ENCODE measurements at places on chromosomes 7 and 10.

- no peak for DNase-seq
Observed at GRCh38 chr7:26022982-26023381, 129.0 kb upstream of the NFE2L3 start.

DNA sequence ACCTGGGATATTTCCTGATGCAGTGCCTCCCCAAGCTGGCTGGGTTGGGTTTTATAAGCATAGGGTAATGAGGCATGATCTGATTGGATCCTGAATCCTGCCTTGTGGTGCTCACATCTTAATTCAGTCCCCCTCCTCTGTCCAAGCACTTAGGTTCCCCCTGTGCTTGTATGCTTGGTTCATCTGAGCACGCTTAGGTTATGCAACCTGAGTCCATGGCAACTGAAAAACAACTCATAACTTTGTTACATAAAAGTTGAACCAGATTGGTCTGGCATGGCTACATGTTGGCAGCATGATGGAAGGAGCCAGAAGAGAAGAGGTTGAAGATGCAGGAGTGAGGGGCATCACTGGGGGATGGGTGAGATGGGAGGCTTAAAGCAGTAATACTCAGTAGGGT, 57.3 kb upstream of the OSBPL3 start:
- DNase-seq, result no peak

GRCh38 chr7:157688533-157689268, 351.9 kb downstream of the DNAJB6 start:
- DNase-seq, result no peak

DNA sequence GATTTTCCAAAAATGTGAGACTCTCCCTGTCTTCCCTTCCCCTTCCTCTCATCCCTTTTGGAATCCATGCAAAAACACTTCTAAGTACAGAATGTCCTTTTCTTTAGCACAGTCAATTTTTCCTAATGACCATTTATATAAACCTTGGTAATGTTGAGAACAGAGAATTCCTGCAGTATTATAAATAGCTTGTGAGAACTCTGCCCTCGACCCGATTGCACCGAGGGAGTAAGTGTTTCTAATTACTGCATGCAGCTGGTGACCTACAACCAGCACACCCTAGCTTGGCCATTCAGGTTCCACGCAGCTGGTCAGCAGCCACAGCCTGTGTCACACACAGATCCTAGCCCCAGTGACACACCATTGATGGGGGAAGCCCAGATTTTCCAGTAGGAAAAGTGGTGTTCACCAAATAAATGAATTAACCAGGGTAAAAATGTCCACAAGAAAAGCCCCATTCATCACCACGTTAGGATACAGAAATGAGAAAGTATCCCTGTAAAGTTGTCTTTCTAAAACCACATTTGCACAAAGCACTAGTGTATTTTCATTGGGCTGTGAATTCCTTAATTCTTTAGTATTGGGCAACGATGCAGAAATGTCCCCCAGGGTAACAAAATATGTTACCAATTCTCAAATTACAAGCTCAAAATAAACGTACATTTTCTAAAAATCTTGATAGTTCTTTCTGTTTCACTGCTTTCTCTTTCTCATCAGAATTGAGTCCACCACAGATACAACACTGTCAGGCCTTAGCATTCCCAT, 499.0 kb upstream of the KLF6 start:
- DNase-seq, result no peak

- DNase-seq, result no peak
Observed at GRCh38 chr7:128322040-128322643, 21.6 kb downstream of the RBM28 start.

- DNase-seq, result no peak
Observed at GRCh38 chr10:83983578-83984255, 155.6 kb upstream of the GHITM start.

DNA sequence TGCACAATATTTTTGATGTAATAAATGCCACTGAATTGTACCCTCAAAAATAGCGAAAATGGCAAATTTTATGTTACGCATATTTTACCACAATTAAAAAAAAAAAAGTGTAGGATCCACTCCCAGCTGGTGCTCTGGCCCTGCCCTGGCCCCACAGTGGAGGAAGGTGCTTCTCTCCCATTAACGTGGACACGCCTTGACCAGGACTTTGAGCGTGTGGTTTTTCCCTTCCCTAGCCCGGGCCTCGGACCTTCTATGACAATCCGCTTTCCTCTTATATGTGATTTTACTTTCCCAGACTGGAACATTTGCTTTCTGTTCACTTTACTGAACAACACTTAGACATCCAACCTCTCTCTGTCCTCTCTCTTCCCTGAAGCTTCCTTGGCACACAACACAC, 29.7 kb upstream of the OCM start:
- no peak for DNase-seq

DNA sequence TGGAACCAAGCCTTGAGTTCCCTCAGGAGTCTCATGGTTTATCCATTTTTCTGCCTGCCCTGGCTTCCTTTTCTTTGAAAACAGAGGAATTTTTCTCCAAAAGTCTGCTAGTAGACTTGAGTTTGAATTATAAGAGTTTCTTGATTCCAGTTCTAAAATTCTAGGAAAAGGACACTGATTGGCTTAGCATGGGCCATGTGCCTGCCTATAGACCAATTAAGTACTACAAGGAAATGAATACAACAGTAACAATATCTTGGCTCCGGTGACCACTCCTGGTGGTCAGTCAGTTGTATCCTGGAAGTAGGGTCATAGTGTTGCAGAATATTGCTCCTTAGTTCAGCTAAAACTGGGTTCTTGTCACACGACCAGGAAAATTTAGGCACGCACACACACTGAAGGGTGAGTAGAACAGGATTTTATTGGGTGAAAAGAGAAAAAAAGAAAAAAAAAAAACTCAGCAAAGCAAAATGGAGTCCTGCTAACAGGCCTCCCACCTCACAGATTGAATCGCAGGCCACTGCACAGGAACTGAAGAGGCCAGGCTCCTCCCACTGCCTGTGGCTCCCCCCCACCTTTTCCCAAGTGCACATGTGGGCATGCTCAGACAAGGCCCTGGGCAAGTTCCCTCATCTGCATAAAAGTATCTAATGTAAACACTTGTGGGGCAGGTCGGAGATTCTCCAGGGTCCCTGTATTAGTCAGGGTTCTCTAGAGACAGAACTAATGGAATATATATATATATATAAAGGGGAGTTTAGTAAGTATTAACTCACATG, 155.1 kb downstream of the LYZL1 start:
- DNase-seq, result no peak

GRCh38 chr10:63250032-63250431, 116.9 kb downstream of the NRBF2 start:
- no peak for DNase-seq

DNA sequence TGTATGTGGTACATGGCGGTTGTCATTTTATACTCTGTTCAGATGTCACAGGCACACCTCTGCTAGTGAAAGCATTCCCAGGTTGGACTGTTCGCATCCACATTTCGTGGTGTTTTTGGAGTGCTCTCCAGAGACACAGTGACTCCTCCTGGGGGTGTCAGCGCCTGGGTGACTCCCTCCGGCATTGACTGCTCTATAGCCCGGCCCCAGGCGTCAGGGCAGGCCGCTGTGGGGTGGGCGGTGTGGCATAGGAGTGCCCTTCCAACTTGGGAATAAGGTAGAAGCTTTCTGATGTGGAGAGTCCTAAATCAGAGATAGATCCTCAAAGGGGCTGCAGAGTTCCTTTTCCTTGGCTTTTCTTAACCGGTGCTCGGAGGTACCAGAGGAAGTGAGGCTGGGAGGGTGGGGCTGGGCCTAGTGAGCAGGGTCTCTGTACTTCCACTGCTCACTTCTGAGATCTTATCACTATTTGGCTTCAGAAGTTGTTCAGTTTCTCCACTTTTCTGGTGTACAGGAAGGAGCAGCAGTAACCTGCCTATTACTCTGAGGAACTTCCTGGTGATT, 32.3 kb downstream of the CCNY start:
- no peak for DNase-seq

DNA sequence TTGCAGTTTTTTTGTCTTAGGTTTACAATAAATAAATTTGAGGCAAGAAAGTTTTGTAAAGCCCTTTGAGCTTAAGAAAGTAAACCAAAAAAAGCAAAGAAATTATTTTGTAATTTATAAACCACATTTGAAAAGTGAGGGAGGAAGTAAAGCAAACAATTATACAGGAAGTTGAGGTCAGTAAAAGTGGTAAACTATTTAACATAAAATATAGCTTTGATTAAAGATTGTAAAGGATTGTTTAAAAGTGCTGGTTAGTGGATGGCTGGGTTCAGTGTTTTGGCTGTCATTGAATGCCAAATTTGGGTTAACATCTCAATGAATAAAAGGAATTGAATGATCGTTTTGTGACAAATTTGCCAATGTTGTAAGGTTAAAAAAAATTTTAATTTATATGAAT, 9.9 kb downstream of the SOSTDC1 start:
- DNase-seq, result no peak

GRCh38 chr7:71229699-71230098, 97.8 kb downstream of the GALNT17 start:
- no peak for DNase-seq

- no peak for DNase-seq
Observed at GRCh38 chr10:86664341-86665217, 3.7 kb upstream of the LDB3 start.

DNA sequence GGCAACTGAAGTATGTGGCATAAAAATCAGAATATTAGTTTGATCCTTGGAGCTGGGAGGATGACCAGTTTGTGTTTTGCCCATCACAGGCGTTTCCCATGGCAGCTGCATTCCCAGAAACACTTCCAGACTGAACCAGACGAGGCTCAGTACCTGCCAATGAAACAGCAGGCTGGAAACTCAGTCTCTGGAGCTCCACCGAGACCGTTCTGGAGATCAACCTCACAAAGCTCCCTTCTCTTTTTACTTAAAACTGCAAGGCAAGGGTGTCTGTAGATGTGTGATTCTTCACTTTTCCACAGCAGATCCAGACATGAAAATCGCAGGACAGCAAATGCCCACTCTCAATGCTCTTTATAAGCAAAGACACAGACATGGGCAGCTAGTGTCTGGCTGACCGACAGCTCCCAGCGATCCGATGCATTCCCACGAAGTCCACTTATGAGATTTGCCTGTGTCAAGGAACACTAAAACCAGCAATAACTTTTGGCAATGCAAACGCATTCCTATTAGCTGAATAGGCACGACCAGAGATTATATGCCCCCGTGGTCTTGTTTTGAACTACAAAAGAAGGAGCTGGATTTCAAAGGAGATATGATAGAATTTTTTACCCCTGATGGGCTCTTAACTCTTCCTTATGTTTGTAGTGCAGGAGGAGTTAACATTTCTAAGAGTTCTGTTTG, 72.6 kb downstream of the ADAM12 start:
- no peak for DNase-seq

GRCh38 chr7:143284591-143285469, at the start of gene TMEM139:
TSS of gene TMEM139 (plus strand) at chr7:143284958. CDS start at chr7:143285958, 1,000 bp downstream.
- DNase-seq, result no peak

DNA sequence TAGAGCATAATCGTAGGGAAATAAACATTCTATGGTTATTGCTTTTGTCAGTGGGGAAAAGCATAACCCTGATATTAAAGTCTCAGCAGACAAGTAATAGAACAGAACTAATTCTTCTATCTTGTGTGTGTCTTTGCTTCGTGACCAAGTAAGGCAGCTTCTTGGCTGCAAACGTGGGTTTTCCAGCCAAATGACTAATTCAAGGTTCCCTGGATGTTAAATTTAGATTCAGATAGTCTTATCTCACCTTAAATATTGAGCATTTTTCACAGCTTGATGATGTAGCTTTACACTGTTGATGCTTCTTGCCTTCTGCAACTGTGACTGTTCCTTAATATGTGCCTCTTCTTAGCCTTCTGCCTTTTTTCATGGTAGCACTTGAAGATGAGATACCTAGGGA, 113.0 kb downstream of the EXOC4 start:
- DNase-seq, result no peak

GRCh38 chr10:11279314-11279713, 261.6 kb downstream of the CELF2 start:
- no peak for DNase-seq

DNA sequence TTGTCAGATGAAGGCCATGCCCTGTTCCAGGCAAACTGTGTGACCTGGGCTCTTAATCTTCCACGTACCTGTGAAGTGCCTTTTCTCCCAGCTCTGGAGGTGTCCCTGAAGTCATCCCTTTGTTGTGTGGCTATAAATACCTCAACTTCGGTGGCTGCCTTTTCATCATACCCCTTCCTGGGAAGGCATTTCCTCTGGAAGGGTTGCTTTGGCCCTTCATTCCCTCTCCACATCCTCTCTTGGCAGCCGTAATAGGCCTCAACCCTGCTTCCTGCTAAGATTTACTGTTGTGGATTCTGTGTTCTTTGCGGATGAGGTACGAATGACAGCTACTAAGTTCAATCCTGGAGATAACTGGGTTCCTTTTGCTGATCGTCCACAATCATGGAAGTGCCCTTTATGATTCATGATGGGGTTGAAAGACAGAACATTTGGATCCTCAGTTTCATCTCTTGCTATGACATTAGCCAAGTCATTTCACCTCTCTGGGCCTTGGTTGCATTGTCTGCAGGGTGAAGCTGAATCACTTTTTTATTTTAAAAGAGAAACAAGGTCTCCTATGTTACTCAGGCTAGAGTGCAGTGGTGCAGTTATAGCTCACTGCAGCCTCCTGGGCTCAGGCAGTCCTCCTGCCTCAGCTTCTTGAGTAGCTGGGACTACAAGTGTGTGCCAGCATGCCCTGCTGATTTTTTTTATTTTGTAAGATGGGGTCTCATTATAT, 23.6 kb downstream of the FKBP6 start:
- no peak for DNase-seq

DNA sequence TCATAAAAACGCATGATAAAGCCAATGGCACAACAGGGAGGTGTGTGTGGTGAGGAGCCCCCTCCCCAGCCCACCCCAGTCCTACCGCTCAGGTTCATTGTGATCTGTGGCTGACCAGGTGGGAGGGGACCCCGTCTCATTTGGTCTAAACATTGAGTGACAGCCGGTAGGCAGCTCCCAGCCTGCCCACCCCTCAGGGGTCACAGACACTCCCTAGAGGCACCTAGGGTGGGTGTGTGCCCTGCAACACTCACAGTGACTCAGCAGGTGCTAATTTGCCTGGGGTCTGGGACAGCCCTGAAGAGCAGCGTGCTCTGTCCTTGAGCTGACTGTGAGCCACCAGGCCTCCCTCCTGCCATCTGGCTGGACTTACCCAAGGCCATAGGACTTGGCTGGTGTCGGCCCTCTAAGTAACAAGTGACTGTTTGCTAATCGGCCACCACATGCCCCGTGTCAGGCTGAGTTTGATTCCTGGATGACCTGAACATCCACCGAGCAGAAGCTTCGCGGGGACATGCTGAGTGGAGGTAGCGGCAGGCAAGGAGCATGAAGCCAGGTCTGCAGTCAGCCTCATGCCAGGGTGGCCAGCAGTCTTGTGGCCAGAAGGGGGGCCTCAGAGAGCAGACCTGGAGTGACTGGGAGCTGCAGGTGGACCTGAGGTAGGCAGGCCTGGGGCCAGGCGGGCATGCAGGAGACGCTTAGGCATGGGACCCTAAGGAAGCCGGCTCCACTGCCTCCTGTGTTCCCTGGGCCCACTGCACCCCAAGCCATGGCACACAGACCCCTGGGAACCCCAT, 282.3 kb upstream of the SHH start:
- DNase-seq, result no peak

GRCh38 chr10:102624751-102625645, 19.3 kb upstream of the TRIM8 start:
- DNase-seq, result no peak

GRCh38 chr10:120580918-120581895, 124.2 kb downstream of the PLPP4 start:
- no peak for DNase-seq

- no peak for DNase-seq
Observed at GRCh38 chr7:20797042-20797461, 10.4 kb upstream of the SP8 start.
